ENCODE measurements at places on chromosomes 6 and 20.

- DNase-seq = peak; percentile 35
Measured at GRCh38 chr6:84641076-84641475, 123.3 kb downstream of the TBX18 start.

GRCh38 chr6:122790028-122790422 is 967 bp downstream of the SMPDL3A start:
- DNase-seq = no peak

DNA sequence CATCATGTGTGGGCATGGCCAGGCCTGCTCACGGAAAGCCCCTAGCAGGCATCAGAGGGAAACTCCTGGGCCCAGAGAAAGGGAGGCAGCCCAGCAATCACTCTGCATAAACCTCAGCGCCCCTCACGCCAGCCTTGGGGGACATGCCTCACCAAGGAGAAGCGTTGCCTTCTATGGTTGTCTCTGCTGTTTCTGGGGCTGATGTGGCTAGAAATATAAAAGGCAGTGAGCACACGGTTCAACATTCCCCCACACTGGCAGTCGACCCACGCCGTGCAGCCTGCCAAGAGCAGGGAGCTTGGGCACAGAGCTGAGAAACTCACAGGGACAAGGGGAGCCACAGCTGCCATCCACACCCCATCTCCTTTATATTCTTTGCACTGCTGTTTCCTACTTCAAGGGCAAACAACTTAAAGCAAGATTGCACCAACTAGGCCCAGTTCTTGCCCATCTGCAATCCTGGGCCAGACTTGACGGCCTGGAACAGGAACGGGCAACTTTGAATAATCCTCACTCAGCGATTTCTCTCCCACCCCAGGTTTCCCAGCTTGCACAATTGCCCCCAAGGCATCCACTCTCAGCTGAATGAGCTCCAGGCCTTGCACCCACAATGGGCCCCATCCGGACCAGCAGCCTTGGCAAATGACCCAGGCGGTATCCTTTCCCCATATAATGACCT is 35.5 kb upstream of the FOXC1 start:
- DNase-seq = no peak

GRCh38 chr20:60255415-60255814 is 297.2 kb downstream of the CDH26 start:
- no peak for DNase-seq

DNA sequence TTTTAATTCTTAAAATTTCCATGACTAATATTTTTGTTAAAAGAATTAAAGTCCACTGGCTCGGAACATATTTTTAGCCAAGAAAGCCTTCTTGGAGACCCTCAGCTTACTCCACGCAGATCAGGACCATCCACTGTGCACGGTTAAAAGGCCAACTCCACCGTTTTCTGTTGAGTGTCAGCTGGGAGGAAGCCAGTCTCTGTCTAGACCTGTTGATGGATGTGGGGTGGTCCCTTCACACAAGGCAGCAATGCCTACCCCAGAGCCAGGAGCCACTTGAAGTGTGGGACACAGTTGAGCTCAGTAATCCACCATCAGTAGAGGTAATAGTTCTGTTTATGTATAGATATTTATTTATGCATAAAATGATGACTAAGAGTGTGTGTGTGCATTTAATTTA is 19.9 kb upstream of the QKI start:
- DNase-seq = no peak

DNA sequence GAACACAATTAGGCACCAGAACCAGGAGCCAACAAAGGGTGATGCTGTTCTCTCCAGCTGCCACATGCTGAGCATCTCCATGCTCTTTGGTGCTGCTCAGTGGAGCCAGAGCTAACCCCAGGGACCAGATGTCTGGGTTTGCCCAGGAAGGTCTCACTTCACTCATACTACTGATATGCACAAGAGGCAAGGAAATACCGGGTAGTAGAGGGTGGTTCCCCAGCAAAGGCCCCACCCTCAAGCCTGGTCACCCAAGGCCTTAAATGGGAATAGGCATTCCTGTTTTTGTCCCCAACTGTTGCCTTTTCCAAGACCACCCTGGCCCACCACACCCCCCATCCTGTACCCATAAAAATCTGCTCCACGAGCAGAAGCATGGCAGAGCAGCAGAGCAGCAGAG is 204.5 kb upstream of the TAB2 start:
- no peak for DNase-seq

DNA sequence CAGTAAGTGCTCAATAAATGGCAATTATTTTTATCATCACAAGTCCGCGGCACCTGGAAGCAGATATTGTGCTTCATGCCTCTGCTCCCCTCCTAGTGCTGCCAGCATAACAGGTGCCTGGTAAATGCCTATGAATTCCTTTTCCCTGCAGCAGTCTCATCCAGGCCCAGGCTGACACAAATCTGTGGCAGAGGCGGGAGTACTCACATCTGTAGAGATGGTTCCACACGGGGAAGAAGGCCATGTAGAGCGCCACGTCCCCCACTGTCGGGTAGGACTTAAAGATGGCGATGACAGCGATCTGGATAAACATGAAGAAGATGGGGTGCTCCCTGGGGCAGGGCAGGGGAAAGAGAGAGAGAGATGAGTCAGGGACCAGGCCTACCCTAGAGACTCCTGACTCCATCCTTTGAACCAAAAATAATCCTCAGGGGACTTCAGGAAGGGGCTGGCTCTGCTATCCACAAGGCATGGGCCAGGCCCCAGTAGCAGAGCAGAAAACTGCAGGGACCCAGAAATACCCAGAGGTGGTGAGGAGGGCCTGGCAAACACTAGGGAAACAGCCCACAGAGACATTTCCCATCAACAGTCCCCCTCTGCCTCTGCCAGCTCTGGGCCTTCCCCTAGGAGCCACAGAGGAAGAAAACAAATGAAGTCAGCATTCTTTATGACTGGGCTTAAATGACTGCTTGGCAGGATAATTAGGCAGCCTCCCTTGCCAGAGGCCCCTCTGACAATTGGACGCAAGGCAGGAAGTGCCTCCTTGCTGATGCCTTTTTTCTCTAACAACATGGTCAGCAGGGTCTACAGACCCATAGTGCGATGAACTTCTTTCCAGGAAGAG is 23.0 kb downstream of the MAP1LC3A start:
- peak; percentile 69 for DNase-seq

- no peak for DNase-seq
Measured at GRCh38 chr20:53935344-53936084, 134.9 kb downstream of the BCAS1 start.

DNA sequence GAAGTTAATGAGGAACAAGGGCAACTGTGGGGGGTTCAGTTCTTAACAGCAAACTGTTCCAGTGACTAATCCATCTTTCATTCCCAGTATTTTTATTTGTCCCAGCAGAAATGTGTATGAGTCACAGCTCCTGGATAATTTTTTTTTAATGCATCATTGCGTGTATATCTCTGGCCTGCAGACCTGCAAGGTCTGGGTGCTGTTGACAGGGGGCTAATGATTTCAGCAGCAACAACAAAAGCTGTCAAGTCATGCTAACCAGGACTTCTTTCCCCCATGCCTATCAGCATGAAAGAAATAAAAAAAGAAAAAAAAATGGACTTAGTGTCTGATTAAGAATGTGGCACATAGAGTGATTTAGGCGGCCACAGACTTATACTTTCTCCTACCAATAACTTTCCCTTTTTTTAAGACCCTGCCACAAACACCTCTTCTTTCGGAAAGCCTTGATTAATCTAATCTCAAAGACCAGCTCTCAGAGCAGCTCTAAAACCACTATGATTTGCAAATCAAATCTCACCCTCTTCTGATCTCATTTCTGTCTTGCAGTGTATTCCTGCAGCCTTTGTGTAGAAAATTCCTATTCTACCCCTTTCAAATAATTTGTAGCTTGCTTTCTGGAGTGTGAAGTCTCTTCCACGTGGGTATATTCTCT is 14.2 kb upstream of the PREX1 start:
- DNase-seq = peak; percentile 90

- DNase-seq = no peak
Measured at GRCh38 chr6:32181915-32182529, 2.0 kb downstream of the AGER start.

GRCh38 chr20:1301031-1301529 is 27.9 kb downstream of the SDCBP2 start:
- peak; percentile 71 for DNase-seq

DNA sequence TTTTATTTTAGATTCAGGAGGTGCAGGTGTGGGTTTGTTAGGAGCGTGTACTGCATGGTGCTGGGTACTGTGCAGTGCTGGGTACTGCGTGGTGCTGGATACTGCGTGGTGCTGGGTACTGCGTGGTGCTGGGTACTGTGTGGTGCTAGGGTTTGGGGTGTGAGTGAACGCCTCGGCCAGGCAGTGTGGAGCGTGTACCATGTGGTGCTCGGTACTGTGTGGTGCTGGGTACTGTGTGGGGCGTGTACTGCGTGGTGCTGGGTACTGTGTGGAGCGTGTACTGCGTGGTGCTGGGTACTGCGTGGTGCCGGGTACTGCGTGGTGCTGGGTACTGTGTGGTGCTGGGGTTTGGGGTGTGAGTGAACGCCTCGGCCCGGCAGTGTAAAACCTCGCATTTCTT is 62.9 kb downstream of the WDR27 start:
- DNase-seq = no peak

- no peak for DNase-seq
Measured at GRCh38 chr6:148340586-148341297, 1.9 kb upstream of the SASH1 start.

DNA sequence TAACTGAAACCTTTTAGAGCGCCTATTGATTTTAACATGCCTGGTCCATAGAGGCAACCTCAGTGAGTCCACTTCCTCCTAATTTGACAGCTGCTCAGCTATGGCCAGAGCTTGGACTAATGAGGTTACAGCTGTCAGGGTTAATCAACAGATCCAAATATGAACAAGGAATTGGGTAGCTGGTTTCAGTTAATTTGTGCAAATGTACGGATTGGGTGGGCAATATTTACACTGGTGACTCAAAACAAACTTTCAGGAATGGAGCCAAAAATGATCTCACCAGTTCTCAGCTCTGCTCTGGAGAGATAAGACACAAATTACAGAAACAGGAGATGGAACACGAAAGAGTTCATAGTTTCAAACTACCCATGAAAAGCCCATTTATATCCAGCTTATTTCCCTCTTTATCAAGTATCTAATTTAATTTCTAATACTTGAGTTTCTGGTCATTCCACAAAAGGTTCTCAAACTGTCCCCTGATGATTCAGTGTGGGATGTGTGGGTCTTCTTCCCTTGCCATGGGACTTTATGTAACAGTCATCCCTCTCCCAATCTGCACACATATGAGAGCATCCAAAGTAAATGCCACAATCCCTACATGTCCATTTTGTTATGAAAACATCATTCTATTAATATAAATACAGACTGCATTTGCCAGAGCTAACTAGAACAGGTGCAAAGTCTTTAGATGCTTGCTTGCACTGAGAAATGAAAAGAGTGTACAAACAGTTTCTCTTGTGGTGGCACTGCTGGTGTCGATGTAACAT is 149.9 kb downstream of the RPS12 start:
- DNase-seq = peak; percentile 86

- peak; percentile 55 for DNase-seq
Measured at GRCh38 chr20:41055679-41056078, 27.1 kb downstream of the TOP1 start.

DNA sequence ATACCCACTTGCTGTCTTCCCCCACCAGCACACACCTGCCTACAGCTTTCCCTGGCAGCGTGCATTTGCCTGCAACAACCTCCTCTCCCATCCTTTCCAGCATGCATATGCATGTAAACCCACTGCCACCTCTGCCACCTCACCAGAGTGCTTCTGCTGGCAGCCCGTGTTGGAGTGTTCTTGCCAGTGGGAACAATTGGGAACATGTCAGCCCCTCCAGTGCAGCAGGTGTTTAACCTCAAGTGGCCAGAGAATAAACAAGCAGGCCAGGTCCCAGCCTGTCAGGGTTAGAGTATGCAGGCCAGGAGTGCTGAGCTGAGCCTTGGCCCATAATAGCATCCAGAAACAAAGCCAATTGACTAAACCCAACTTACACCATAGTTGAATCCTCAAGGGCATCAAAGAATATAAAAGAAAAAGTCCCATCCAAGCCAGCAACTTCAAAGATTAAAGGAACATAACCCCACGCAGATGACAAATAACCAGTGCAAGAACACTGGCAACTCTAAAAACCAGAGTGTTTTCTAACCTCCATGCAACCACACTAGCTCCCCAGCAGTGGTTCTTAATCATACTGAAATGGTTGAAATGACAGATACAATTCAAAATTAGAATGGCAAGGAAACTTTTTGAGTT is 1212.1 kb upstream of the CITED2 start:
- no peak for DNase-seq

- no peak for DNase-seq
Measured at GRCh38 chr6:135195522-135195921, 14.4 kb downstream of the MYB start.

DNA sequence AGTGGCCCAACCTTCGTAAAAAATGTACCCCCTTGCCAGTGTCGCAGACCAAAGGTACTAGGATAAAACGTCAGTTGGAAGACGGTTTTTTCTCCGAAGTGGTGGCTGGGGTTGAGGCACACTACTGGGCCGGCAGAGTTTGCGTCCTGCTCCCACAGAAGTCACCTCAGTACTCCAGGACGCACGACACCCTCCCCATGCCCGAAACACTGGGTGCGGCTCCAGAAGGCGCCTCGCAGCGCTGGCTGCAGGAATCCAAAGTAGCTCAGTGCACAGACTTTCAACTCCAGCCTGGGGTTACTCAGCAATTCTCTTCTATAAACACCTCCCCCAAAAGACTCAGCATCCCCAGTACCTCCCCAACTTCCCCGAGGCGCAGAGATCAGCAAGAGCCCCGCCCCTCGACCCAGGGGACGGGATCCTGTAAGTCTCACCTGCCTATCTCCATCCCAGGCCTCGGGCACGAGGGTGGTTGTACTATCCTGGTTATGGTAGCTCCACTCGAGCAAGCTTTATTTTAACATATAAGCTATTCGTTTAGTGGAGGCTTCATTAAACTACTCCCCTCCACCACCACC is 88.2 kb downstream of the ZFP64 start:
- peak; percentile 26 for DNase-seq

GRCh38 chr6:46035242-46035641 is 19.6 kb upstream of the CLIC5 start:
- no peak for DNase-seq

DNA sequence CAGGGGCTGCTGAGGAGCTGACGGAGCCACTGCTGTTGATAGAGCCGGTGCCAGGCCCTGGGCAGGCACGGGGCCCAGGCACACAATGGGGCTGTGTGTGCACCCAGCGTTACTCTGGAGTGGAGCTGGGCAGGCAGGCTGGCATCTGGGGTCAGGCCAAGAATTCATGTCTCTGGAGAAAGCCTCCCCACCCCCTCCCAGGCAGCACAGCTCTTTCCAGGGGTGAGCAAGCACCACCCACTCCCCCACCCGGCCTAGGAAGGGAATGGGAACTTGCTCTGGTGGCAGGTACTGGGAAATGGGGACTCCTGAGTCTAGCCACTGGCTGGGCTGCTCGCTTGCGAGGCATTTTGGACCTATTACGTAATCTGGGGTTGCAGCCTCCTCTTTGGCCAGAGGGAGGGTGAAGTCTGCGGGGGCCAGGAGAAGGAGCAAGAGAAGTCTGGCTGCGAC is 22.7 kb downstream of the TFEB start:
- peak; percentile 47 for DNase-seq

All from fibroblast of lung (primary cell).